ENCODE measurements at places on chromosomes 2 and 18. TPM values are rescaled to one million over a fixed set of nuclear protein-coding genes. Genes with fewer than 3 reads are reported as not detected.

CD302 gene
- total RNA-seq, result 0.81 TPM

NYAP2 gene
- total RNA-seq, result not detected

C2orf78 gene
- not detected for total RNA-seq

APOB gene
- total RNA-seq, result not detected

FOXI3 gene
- not detected for total RNA-seq

- no peak for DNase-seq
Measured at GRCh38 chr2:188571543-188572303, 280.0 kb downstream of the GULP1 start.

- DNase-seq, result no peak
Measured at GRCh38 chr2:180033993-180034894, 27.1 kb upstream of the CWC22 start.

DNA sequence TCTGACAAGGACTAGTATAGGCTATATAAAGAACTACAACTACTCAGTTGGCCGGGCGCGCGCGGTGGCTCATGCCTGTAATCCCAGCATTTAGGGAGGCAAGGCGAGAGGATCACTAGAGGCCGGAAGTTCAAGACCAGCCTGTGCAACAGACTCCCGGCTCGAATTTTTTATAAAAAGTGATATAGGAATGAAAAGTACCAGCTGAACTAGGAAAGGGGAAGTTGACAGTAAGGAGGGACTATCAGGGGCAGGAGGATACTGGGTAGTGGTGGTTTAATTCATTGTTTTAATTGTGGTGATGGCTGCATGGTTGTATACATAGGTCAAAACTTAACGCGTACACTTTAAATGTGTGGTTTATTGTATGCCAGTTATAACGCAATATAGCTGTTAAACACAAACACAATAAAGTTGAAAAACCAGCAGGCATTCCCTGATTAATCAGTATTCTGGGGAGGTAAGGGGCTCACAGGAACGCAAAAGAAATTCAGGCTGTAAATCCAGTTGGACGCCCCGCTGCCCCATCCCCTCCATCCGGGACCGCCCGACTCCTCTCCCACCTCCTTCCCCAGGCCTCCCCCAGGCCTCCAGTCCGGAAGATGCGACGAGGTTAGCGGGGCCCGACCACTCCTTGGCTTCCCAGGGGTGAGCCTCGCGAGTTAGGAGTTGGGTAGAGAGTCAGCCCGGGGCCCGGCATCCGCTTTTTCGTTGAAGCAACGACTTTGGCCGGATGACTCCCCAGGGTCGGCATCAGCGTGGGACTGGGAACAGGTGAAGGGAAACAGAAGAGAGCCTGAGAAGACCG, 746 bp upstream of the POLR1B start:
- no peak for DNase-seq

GRCh38 chr2:12083081-12083581, 336.7 kb downstream of the LPIN1 start:
- no peak for DNase-seq

- no peak for DNase-seq
Measured at GRCh38 chr18:80192653-80193385, 54.5 kb downstream of the PARD6G start.

GRCh38 chr2:68995916-68996315, 17.1 kb upstream of the ANTXR1 start:
- DNase-seq, result no peak

GRCh38 chr2:233242231-233242927, 9.1 kb upstream of the ATG16L1 start:
- no peak for DNase-seq

- no peak for DNase-seq
Measured at GRCh38 chr2:71951718-71952404, 195.8 kb downstream of the CYP26B1 start.

DNA sequence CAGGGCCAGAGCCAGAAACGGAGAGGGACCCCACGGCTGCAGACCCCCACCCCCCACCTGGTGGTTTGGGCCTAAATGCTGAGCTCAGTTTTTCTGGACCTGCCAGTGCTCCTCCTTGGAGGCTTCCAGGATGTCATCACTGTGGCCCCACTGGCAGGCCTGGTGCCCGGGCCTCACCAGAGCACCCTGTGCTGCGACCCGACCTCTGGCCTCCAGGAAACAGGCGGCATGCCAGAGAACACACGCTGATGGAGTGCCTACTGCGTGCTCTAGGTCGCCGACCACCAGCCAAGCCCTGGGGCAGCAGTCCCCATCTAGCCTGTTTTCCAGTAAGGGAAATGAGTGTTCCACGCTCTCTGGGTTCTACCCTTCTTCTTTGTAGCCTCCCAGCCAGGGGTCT, 33.8 kb downstream of the HS6ST1 start:
- no peak for DNase-seq

DNA sequence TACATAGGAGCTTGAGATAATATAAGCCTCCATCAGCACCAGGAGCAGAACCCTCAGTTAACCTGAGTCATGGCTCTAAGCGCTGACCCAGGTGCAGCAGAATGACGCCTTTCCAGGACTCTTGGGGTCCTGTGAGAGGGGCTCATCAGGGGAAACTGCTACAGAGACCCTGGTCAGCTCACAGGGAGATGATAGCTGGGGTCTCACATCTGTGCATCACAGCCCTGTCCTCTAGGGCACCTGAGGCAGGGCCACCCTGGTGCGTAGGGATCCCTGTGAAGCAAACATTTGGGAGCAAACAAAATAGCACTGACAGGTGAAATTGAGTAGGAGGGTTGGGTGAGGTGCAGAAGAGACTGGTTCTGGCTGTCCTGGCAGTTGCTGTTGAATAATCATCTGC, 219.2 kb downstream of the SH3RF3 start:
- no peak for DNase-seq

GRCh38 chr18:34942276-34942675, 98.9 kb upstream of the MAPRE2 start:
- DNase-seq, result no peak

DNA sequence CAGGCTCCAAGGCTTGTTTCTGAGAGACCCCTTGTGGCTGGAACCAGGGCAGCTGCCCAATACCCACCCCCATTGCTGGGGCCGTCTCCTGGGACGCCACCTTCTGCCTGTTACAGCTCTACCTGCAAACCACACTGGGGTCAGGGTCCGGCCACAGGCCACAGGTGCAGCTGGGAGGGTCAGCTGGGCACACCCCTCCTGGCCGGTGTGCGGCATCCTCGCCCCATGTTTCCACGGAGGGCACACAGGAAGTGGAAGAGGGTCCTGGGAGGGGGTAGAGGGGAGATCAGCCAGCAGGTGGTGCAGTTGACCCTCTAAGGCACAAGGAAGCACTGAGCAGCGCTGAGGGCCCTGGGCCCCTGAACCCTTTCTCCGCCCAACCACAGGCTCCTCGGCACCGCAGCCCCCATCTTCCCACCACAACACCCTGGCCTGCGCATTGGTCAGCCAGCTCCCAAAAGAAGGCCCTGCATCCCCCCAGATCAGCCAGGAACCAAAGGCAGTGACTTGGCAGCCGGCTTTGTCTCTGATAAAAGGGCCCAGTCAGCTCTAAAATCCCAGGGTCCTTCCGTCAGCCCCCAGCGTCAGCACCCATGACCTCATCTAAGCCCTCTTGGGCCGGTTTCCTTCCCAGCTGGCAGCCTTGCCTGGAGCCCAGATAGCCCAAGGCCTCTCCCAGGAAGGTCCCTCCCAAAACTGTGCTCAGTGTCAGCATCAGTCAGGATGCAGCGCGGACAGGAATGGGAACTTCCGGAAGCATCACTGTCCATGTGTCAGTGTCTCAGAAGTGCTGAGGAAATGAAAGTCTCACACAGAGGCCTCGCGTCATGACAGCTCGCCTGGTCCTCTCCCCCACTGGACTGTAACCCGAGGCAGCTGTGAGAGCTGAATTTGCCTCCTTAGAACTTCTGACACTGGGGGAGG, 1.7 kb downstream of the ERFE start:
- no peak for DNase-seq

GRCh38 chr2:37476411-37476810, 132.0 kb downstream of the QPCT start:
- DNase-seq, result no peak

DNA sequence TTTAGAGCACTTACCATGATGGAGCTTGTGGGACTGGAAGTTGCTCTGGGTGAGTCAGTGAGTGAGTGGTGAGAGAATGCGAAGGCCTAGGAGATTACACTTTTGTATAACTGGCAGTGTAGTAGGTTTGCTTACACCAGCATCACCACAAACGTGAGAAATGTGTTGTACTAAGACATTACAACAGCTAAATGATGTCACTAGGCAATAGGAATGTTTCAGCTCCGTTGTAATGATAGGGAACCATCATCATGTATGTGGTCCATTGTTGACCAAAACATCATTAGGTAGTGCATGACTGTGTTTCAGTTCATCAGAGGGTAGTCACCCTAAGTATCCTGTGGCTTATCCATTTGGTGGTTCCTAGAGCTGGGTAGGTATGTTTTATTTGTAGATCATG, 11.9 kb downstream of the ZNF407 start:
- DNase-seq, result no peak

- peak; percentile 22 for DNase-seq
Measured at GRCh38 chr2:161423421-161424393, 7.6 kb downstream of the TBR1 start.

GRCh38 chr2:100616841-100617390, 54.1 kb downstream of the PDCL3 start:
- DNase-seq, result no peak

DNA sequence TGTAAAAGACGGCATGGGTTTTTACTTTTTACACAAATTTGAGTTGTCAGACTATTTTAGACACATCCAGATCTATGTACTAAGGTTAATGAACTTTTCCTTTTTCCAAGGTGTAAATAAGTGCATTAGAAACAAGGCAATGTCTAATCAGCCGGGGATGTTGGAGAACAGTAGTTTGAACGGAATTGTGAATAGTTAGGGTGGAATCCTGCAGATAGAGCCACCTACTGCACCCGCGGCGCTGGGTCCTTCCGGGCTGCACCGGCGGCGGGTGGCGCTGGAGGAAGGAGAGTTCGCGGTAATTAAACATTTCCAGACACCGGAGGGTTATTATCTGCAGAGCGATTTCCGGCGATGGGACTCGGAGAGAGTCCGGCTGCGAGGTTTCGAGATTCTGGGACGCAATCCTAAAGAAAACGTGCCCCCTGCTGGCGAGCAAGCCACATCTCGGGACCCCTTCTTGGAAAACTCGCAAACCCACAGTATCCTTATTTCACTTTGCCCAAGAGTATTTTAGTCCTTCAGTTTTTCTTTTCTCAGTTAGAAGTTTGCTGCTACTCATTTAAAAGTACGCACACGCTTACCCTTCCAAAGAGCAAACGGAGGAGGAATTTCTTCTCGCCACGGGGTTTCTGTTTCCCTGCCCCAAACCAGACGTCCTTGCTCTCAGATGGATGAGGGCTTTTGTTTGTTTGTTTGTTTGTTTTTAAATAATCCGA, 4.5 kb upstream of the OSR1 start:
- DNase-seq, result peak; percentile 43

GRCh38 chr2:186136860-186137259, 349.2 kb upstream of the ZC3H15 start:
- no peak for DNase-seq

- no peak for DNase-seq
Measured at GRCh38 chr2:70927138-70927537, 8.6 kb upstream of the ATP6V1B1 start.

Data from CD4-positive, alpha-beta memory T cell (primary cell).